NCI-H1436 treated with DMSO at 0.1 percent for 48 hours (cell line): ENCODE measurements at places on chromosomes 6 and 20.

DNA sequence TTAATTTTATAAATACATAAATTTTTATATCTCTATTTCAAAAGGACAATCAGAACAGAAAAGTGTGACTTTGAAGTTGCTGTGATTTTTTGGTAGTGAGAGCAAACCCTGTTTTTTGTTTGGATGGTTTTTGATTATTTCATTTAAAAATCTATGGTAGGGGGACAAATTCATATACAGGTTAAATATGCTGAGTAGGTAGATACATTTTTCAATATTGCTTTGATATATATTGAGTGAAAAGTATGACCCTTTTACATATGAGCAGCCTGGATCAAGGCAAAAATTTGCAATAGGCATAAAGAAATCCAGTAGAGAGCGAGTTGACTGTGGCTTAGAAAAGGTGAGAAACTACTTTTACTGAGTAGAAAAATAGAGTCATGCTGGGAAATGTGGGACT lies 132.3 kb downstream of the LMBRD1 start:
- DNase-seq, result no peak

- DNase-seq, result no peak
Observed at GRCh38 chr6:93746892-93747291, 327.5 kb upstream of the EPHA7 start.

DNA sequence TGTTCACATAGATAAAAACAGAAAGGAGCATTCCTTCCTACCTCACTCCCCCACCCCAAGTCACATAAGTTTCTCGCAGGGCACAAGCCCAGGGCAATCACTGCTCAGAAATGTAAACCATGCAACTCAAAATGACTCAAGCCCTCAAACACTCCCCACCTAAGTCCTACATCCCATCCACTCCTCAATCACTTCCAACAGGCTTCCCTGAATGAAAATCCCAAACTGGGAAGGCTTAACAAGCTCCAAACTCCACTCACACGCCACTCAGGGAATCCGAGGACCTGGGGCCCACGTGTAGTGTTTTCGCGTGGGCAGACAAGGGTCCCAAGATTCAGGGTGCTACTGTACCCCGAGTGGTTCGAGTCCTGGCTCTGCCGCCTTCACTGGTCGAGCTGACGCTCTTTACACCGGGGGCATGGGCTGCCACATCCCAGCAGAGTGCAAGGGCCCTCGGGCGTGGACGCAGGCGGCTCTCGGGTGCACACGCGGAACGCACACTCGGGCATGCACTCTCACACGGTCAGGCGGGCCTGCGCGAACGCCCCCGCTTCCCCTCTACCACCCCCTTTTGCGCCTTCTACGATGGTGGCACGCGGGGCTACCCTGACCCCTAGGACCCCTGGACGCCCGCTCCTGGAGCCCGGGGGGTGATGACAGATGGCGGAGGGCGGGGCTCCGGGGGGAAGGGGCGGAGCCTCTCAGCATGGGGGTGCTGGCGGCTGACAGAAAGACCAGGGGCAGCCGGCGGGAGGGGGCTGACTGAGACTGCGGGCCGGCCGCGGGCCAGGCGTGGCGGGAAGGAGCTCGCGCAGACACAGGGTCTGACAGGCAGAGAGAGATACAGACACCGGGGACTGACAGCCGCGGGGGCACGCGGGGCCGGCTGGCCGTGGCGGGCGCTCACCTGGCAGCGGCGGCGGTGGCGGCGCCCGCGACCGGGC lies 657 bp downstream of the ZHX3 start:
- DNase-seq, result no peak

GRCh38 chr6:167094436-167094819 lies 28.5 kb upstream of the CCR6 start:
- no peak for DNase-seq

GRCh38 chr6:41976794-41977484 lies 35.3 kb upstream of the CCND3 start:
- no peak for DNase-seq

GRCh38 chr6:134035823-134036296 lies 16.6 kb downstream of the SLC2A12 start:
- no peak for DNase-seq

- DNase-seq, result no peak
Observed at GRCh38 chr6:52144196-52145076, 41.7 kb upstream of the IL17A start.

GRCh38 chr6:124866040-124866439 lies 96.2 kb upstream of the RNF217 start:
- no peak for DNase-seq

DNA sequence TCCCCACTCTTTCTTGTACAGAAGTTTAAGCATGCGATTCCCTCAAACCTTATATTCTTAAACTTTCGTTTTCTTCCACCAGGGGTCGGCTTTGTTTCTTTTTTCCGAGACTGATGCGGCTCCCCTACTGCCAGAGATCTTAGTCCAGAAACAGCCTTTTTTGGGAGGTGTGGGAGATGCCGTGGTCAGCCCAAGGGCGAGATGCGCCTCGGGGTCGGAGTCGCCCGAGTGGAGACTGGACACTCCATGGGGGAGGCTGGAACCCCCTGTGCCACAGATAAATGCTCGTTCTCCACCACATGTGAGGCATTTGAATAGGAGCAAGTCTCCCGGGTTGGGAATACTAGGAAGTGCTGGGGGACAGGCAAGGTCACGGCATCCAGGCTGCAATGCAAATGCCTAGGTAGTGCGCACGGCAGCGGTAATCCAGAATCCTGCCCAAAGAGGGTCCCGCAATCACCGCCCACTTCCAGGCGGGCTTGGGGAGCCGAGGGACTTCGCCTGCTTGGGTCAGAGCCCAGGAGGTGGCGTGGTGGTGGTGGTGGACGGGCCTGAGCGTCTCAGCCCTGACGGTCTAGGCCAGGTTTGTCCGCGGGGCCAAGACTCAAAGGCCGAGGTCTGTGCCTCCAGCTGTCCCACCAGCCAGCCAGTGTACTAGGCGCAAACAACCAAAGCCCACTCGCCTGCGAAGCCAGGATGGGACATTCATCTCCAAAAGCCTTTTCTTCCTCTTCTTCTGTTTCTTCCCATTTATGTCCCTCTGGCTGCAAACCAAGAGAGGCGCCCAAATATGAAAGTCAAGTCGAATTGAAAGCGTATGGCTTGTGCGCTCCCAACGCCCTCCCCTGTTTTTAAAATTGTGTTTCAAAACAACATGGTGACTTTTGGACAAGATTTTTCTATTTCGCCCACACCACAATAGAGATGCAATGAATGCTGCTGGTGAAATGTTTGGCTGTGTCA lies 39.3 kb upstream of the OSTM1 start:
- DNase-seq, result no peak

GRCh38 chr6:170365593-170365992 lies 59.0 kb downstream of the FAM120B start:
- no peak for DNase-seq

DNA sequence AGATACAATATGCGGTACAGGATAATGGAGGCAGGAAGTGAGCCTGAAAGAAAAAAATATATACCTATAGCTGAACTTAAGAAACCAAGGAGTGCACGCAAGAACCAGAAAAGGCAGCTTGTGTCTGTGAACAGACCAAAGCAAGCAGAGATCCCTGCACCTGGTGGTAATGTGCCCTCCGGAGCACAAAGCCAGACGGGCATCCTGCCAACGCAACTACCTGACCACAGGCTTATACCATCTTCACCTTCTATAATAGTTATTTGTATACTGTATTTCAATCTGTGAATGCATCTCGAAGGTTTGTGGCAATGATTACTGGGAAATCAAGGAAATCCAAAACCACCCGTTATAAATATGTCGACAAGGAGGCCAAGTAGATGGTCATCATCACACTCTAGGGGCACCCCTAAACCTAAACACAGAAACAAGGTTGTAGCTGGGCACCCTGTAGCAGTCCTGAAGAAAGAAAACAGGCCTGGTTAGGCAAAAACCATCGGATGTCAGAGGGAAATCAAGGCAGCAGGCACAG lies 801 bp downstream of the FBXL4 start:
- DNase-seq, result no peak

GRCh38 chr6:29230666-29231065 lies 60.0 kb downstream of the OR2J2 start:
- no peak for DNase-seq

- DNase-seq, result no peak
Observed at GRCh38 chr6:25165177-25165576, 114.0 kb upstream of the CARMIL1 start.

DNA sequence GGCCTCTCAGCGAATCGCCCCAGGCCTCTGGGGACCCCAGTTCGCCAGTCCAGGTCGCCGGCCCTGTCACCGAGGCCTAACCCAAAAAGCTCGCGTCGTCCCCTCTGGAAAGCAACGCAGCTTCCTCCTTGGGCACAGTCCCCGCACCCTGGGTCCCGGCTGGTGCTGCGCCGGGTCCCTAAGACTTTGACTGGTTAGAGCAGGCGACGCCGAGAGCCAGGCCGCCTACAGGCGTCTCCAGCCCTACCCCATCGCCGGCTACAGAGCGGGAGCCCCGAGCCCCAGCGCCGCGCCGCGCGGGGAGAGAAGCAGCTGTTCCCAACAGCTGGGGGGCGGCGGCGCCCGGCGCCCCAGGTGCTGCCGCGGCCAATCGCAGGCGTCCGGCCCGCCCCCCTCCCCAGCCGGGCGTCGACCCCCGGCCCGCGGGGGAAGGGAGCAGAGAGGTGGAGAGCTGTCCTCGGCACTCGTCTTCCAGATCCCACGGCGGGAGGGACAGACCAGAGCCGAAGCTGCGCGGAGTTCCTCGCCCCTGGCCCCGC lies 540 bp upstream of the RBM24 start:
- no peak for DNase-seq

DNA sequence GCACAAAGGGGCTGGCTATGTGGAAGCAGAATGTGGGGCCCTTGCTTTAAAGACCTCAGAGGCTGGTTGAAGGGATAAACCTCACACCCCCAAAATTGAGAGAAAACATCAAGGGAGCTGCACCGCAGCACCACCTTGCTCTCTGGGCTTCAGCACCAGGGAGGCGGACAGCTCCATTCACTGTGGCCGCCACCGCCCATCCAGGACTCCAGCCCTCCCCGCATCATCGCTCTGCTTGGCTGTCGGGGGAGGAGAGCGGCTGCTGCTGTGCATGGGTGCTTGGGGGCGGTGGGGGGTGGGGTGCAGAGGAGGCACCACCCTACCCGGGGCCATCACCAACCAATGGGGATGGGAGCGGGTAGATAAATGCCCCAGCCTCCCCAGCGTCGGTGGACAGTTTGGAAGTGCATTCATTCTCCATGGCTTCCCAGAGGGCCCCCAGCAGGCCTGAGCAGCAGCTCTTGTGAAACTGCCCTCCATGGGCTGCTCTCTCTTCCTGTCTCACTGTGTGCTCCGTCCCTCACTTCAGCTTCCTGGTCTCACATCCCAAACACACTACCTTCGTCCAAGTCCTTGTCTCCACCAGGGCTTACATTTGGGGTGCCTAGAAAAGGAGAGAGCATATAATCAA lies 75.7 kb upstream of the BHLHE23 start:
- DNase-seq, result no peak

DNA sequence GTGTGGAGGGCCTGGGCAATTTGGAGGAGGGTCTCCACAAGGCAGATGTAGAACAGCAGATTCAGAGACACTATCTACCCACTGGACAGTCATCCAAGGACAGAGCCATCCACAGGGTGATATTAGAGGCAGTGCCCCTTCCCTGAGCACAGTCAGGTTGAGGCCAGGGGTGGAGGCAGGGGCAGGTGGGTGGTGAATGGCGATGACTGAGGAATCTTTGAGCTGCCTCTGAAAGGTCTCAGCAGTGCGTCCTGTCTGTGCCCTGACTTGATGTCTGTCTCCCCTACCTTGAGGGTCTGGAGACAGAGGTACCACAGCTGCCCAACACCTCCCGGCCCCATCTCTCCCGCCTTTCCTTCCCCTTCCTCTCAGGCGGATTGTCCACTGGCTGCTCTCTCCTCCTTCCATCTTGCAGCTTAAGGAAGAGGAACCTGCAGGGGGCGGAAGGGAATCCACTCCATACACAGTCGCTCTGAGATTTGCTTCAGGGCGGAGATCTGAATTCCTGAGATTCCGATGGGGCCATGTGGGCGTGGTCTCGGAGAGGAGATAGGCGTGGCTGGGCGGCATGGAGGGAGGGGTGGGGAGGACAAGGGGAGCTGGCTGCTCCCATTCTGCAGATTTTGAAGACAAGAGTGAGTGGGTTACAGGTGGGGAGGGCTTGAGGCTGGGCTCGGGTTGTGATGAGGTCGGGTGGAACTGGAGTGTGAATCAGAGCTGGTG lies 1.7 kb downstream of the MUCL3 start:
- no peak for DNase-seq

DNA sequence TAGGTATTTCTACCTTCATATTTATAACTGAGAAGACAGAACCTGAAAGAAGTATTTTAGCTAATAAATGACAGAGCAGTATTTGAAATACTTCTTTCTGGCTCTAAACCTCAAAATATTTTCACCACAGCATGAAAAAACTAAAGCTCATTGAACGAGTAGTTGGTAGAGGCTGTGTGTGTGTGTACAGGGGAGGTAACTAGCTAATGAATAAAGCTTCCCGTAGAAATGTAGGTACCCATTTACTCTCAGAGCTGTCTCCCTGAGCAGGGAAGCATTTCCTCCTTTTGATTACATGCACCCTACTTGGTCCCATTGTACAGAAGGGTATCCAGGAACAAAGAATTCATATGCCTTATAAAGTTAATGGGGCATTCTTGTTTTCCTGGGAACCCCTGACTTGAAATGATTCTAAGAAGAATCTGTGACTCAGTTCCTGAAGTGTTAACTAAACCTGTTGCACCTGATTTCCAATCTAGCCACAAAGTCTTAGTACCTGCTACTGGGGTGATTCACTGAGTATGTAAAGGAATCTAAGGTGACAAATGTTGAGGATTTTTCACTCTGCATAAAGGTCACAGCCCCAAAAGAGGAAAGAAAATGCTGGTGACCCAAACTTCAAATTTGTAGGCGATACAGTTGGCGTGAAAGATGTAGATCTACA lies 12.5 kb downstream of the CRYBG1 start:
- no peak for DNase-seq

GRCh38 chr6:155481215-155481614 lies 25.6 kb upstream of the NOX3 start:
- no peak for DNase-seq

- no peak for DNase-seq
Observed at GRCh38 chr6:144259986-144260385, 25.1 kb upstream of the UTRN start.

DNA sequence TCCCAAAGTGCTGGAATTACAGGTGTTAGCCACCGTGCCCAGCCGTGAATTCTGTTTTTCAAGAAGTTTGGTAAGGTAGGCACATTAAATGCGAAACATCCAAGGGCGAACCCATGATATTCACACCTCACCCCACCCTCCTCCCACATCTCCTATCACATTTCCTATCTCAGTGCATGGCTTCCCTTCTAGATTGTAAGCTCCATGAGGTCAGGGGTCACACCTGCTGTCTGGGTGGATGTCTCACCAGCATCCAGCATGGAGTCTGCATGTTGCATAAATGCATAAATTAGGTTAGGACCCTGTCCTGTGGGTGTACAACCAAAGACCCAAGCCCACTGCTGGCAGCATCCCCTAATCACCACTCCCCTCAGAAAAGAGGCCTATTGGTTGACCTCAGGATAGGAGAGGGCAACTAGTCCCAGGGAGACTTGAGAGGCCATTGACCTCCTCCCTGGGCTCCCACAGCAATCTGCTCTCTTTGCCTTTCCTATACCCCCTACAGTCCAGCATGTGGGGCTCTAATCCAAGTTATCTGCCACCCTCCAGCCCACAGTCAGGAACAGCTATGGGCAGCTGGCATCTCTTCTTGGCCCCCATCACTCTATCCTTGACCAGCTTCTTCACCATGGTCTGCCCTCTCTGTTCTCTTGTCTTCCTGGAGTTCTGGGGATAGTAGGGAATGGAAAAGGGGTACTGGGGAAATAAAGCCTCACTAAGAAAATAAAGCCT lies 4.2 kb downstream of the PRRT1 start:
- DNase-seq, result no peak

GRCh38 chr6:168272415-168273325 lies 46.9 kb downstream of the DACT2 start:
- DNase-seq, result no peak
